ENCODE measurements at places on chromosomes 4 and X. TPM values are rescaled to one million over a fixed set of nuclear protein-coding genes. Genes with fewer than 3 reads are reported as not detected.

- H3K4me1 ChIP-seq = no peaks in the 10 kb centered on the region
- peaks cover 20% of the 10 kb centered on the region for H3K36me3 ChIP-seq
- H3K27me3 ChIP-seq = no peaks in the 10 kb centered on the region
- no peak overlapping the region for H3K4me3 ChIP-seq
- peak overlapping the region; percentile 25 for H3K27ac ChIP-seq
Observed at GRCh38 chr4:118774321-118774720, 61.6 kb downstream of the SEC24D start.

DNA sequence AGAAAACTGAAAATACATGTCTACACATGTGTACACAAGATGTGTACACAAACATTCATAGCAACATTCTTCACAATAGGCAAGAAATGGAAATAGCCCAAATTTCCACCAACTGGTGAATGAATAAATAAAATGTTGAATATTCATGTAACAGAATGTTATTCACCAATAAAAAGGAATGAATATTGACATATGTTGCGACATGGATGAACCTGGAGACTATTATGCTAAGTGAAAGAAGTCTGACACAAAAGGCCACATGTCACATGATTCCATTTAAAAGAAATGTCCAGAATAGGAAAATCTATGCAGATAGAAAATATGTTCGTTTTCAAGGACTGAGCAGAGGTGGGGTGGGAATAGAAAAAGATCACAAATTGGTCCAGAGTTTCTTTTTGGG is 34.6 kb upstream of the LNX1 start:
- no peak overlapping the region for H3K27ac ChIP-seq
- no peaks in the 10 kb centered on the region for H3K36me3 ChIP-seq
- no peak for ATAC-seq
- no peaks in the 10 kb centered on the region for H3K4me1 ChIP-seq
- peaks cover 24% of the 10 kb centered on the region for H3K27me3 ChIP-seq

The TMSB15A gene
- total RNA-seq = 0.39 TPM

The NDP gene
- 0.53 TPM for total RNA-seq

DNA sequence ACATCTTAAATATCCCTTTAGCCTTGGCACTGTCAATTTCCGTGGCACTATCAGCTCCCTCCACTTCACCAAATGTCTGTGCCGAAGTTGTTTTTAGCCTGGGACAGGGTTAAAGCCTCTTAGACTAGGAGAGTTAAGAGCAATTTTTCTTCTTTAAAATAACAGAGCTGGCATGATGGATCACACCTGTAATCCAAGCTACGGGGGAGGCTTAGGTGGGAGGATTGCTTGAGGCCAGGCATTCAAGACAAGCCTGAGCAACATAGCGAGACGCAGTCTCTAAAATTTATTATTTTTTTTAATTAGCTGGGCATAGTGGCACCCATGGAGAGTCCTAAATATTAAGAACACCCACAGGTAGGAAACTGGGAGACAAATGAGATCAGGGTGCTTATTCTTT is 209.8 kb upstream of the MAGEB18 start:
- ATAC-seq = no peak
- H3K27ac ChIP-seq = no peak overlapping the region
- H3K27me3 ChIP-seq = no peaks in the 10 kb centered on the region

The CORIN gene
- 0.26 TPM for total RNA-seq

The GPAT3 gene
- total RNA-seq = 5.6 TPM

DNA sequence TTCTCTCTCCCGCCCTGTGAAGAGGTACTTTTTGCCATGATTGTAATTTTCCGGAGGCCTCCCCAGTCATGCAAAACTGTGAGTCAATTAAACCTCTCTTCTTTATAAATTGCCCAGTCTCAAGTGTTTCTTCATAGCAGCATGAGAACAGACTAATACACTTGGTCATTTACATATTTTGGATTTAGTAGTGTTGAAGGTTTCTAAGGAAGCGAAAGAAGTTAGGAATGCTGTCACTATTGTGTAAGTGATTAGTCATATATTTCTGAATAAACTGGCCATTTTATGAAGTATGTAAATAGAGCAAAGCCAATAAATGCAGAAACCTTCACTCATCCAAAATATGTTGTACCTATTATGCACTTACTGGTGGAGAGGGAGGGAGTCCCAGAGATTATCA is 34.4 kb upstream of the GK2 start:
- peaks cover 3% of the 10 kb centered on the region for H3K27me3 ChIP-seq
- ATAC-seq = no peak
- no peak overlapping the region for H3K27ac ChIP-seq
- no peak overlapping the region for H3K4me3 ChIP-seq
- no peaks in the 10 kb centered on the region for H3K4me1 ChIP-seq

DNA sequence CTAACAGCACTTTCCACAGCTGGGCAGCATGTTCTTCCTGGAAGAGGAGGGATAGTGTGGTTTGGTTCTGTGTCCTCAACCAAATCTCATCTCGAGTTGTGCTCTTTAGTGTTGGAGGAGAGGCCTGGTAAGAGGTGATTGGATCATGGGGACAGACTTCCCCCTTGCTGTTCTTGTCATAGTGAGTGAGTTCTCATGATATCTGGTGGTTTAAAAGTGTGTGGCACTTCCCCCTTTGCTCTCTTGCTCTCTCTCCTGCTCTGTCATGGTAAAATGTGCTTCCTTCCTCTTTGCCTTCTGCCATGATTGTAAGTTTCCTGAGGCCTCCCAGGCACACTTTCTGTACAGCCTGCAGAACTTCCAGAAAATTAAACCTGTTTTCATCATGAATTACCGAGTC is 133.7 kb upstream of the NDP start:
- no peaks in the 10 kb centered on the region for H3K4me1 ChIP-seq
- no peaks in the 10 kb centered on the region for H3K27me3 ChIP-seq
- H3K4me3 ChIP-seq = no peak overlapping the region

DNA sequence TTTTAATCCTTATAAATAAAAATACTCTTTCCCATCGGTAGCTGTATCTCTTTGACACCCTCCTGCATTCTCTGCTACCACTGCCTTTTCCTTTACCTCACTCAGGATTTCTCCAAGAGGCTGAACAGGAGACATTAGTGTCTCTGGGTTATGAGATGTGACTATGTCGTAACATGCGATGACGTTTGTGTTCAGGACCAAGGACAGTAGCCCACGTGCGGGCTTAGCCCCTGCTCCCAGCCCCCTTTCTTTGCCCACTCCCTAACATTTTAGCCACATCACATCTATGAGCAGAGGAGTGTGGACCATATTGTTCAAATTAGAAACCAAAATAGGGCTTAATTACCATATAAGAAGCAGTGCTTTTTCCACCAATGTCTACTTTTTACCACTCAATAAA is 369.3 kb downstream of the FBXW7 start:
- H3K27me3 ChIP-seq = no peaks in the 10 kb centered on the region
- H3K27ac ChIP-seq = no peak overlapping the region
- H3K4me1 ChIP-seq = peaks cover 6% of the 10 kb centered on the region
- ATAC-seq = no peak
- no peak overlapping the region for H3K4me3 ChIP-seq
- H3K36me3 ChIP-seq = no peaks in the 10 kb centered on the region

The BEX2 gene
- total RNA-seq = 4.8 TPM

GRCh38 chr4:1767061-1767769 is 25.9 kb upstream of the FGFR3 start:
- no peak overlapping the region for H3K27ac ChIP-seq
- H3K4me3 ChIP-seq = no peak overlapping the region
- ATAC-seq = peak; percentile 5
- H3K27me3 ChIP-seq = peaks cover 6% of the 10 kb centered on the region
- no peaks in the 10 kb centered on the region for H3K36me3 ChIP-seq
- no peaks in the 10 kb centered on the region for H3K4me1 ChIP-seq

- no peaks in the 10 kb centered on the region for H3K27me3 ChIP-seq
- H3K4me3 ChIP-seq = peak overlapping the region; percentile 84
- H3K36me3 ChIP-seq = peaks cover 56% of the 10 kb centered on the region
- no peak for ATAC-seq
- peaks cover 23% of the 10 kb centered on the region for H3K4me1 ChIP-seq
- H3K27ac ChIP-seq = no peak overlapping the region
Observed at GRCh38 chr4:102341201-102341600, 4.1 kb downstream of the SLC39A8 start.

The COL4A5 gene
- total RNA-seq = not detected

DNA sequence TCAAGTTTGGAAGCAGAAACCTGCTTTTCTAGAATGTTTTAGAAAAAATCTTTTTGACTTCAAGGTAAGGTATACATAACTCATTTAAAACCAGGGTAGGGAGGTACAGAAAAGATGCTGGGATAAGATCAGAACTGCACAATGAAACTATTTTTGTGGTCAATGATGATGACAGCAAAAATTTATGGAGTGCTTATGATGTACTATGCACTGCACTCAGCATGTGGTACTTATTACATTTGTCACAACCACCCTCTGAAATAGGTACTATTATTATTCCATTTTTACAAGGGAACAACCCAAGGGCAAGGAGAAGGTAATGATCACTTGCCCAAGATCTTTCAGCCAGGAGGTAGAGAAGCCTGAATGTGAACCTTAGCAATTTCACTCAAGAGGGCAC is 8.0 kb downstream of the GPM6B start:
- no peak overlapping the region for H3K4me3 ChIP-seq
- no peaks in the 10 kb centered on the region for H3K4me1 ChIP-seq
- no peaks in the 10 kb centered on the region for H3K36me3 ChIP-seq
- H3K27me3 ChIP-seq = peaks cover 12% of the 10 kb centered on the region

The SPOCK3 gene
- not detected for total RNA-seq

DNA sequence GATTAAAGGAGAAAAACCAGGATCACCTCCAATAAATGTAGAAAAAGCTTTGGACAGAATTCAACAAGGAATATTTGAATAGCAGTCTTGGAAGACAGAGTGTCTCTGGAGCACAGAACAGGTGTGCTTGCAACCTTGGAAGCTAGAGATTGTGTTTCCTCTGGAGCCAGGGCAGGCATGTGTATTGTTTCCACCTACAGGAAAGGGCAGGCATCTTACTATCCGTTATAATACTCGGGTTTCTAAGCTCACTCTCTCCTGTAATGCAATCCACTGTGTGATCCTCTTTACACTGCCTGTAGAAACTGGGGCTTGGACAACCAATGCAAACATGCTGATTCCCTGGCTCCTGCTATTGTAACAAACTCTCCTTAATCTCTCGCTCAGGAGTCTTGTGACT is 14.4 kb downstream of the CCDC110 start:
- ATAC-seq = no peak
- no peaks in the 10 kb centered on the region for H3K4me1 ChIP-seq
- H3K27me3 ChIP-seq = peaks cover 9% of the 10 kb centered on the region
- no peak overlapping the region for H3K4me3 ChIP-seq
- no peak overlapping the region for H3K27ac ChIP-seq

The CFAP299 gene
- 1.1 TPM for total RNA-seq

The TEX13B gene
- not detected for total RNA-seq

DNA sequence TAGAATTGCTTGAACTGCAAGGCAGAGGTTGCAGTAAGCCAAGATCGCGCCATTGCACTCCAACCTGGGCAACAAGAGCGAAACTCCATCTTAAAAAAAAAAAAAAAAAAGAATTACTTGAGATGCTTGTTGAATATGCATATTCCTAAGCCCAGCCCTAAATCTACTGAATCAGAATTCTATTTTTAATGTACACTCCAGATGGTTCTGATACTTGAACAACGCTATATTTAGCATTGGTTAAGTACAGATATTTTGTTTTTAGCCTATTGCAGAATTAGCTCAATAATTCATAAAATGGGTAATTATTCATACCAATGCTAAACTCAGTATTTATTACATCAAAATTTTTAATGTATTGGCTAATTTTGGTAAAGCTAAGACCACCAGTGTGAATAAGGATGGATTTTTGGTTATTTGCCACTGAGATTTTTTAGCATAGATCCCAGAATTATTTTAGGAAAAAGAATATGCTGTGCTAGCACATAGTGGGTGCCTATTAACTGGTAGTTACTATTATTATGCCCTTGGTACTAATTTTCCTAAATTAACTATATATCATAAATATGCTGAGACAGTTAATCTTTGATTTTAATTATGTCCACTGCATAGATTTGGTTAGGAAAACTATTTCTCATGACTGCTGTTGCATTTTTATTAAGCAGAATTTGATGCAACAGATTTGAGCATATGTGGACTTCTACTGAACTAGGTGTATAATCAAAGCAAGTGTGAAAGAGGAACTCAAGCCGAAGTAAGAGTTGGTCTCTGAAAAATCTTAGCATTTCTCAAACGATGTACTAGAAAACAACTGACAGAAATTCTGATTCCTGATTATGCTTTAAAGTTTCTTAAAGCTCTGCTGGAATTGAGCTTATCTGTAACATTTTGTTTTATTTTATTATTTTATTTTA is 9.2 kb downstream of the AREG start:
- H3K27me3 ChIP-seq = peaks cover 6% of the 10 kb centered on the region
- no peak overlapping the region for H3K4me3 ChIP-seq

- H3K4me1 ChIP-seq = no peaks in the 10 kb centered on the region
- no peaks in the 10 kb centered on the region for H3K36me3 ChIP-seq
- H3K27me3 ChIP-seq = peaks cover 8% of the 10 kb centered on the region
- no peak overlapping the region for H3K27ac ChIP-seq
- H3K4me3 ChIP-seq = no peak overlapping the region
- ATAC-seq = peak; percentile 65
Observed at GRCh38 chrX:49754233-49754857, 58.6 kb upstream of the PAGE1 start.

DNA sequence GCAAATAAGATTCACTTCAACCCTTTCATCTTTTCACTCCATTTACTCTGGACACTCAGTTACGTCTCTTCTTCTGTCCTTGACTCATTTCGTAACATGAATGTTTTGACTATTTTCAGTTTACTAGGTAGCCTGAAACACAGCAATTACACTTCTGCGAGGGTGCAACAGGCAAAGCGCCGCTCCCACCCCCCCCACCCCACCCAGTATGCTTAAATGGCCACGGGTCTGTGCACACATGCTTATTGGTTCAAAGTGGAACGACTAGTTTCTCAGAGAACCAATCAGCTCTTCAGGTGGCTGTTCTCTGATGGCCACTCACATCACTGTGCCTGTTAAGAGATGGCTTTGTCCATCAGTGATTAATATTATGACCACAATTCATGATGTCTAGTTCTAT is 3.5 kb downstream of the BEND4 start:
- H3K27me3 ChIP-seq = peaks cover 50% of the 10 kb centered on the region
- H3K4me3 ChIP-seq = no peak overlapping the region
- ATAC-seq = no peak
- H3K4me1 ChIP-seq = peaks cover 10% of the 10 kb centered on the region
- peaks cover 12% of the 10 kb centered on the region for H3K36me3 ChIP-seq
- H3K27ac ChIP-seq = no peak overlapping the region

GRCh38 chrX:37759878-37760418 is 19.9 kb upstream of the CYBB start:
- H3K4me3 ChIP-seq = no peak overlapping the region
- no peak for ATAC-seq
- H3K27me3 ChIP-seq = no peaks in the 10 kb centered on the region
- H3K27ac ChIP-seq = no peak overlapping the region
- no peaks in the 10 kb centered on the region for H3K36me3 ChIP-seq
- H3K4me1 ChIP-seq = no peaks in the 10 kb centered on the region

The P2RY10 gene
- total RNA-seq = 56.9 TPM

- no peaks in the 10 kb centered on the region for H3K4me1 ChIP-seq
- H3K27ac ChIP-seq = no peak overlapping the region
- ATAC-seq = no peak
- H3K36me3 ChIP-seq = no peaks in the 10 kb centered on the region
- H3K4me3 ChIP-seq = no peak overlapping the region
Observed at GRCh38 chr4:86032476-86033022, 327.3 kb downstream of the MAPK10 start.

GRCh38 chrX:55490121-55490520 is 473 bp upstream of the USP51 start:
- H3K27ac ChIP-seq = peak overlapping the region; percentile 94
- ATAC-seq = no peak
- H3K4me1 ChIP-seq = no peaks in the 10 kb centered on the region
- H3K27me3 ChIP-seq = no peaks in the 10 kb centered on the region

The ADH6 gene
- not detected for total RNA-seq

GRCh38 chrX:78517124-78517523 is 142.0 kb downstream of the RTL3 start:
- H3K27ac ChIP-seq = peak overlapping the region; percentile 98
- peak overlapping the region; percentile 70 for H3K4me3 ChIP-seq
- H3K27me3 ChIP-seq = no peaks in the 10 kb centered on the region
